ENCODE measurements at places on chromosomes 5 and 9.

- no peak for DNase-seq
Measured at GRCh38 chr5:94751460-94751859, 133.0 kb downstream of the SLF1 start.

- DNase-seq = no peak
Measured at GRCh38 chr9:113636165-113636564, 172.6 kb downstream of the RGS3 start.

DNA sequence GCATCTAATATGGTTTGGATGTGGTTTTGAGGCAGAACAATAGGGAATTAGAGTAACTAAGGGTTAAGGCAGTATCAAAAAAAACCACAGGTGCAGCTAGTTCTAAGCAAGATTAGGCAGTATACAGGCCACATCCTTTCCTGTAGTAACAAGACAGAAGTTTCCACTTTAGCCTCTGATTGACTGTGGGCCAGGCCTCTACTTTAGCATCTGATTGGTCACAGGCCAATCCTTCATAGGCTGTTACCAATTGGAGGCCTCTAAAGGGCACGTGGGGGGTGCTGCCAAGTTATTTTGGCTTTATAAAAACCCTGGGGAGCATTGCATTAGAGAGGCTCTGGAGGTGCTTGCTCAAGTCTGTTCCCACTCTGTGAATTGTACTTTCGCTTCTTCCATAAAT lies 144.1 kb upstream of the ST8SIA4 start:
- no peak for DNase-seq

DNA sequence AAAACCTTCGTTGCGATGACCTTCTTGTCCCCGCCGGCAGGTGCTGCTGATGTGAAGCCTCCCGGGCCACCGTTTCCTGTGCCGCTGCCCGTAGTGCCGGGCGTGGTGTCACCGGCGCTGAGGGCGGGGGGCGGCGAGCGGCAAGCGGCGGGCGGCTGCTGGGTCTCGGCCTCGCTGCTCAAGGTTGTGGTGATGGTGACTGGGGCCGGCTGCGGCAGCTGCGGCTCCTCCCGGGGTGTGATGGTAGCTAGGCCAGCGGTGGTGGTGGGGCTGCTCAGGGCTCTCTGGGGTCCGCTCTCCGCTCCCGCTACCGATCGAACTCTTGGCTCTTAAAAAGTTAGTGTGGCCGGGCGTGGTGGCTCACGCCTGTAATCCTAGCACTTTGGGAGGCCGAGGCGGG lies 36.0 kb upstream of the PTPN3 start:
- no peak for DNase-seq

DNA sequence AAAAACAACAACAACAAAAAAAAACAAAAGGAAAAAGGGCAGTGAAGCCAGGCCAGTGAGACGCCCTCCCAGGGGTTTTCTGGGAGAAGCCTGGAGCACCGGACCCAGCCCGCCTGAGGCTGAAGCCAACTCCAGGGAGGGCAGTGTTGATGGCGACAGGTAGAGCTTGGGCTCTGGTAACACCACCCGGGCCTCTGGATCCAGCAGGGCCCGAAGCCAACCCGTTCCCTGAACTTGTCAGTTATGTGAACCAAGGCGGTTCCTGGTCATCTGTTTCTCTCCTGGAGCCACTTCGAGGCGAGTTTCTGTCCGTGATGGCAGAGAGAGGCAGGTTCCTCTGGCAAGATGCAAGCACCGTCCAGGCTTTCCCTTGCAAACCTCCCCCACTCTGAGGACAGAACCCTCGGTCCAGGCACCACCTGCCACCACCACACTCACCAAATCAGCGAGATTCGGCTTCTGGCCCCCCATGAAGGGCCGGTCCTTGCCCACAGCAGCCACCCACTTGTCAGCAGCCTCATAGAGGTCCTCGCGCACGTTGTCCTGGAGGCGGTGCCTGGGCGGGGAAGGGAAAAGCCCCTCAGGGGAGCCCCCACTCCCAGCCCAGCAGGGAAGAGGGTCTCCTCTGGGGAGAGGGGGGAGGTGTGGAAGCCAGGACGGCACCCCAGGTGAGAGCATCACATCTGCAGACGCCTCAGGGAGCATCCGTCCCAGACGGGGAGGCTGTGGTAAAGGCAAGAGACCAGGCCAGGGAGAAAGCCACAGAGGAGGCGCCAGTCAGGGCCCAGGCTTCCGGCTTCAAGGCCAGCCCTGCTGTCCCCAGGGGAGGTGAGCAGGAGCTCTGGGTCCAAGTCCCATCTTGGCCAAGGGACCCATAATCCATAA lies 5.4 kb downstream of the PTGES2 start:
- no peak for DNase-seq

DNA sequence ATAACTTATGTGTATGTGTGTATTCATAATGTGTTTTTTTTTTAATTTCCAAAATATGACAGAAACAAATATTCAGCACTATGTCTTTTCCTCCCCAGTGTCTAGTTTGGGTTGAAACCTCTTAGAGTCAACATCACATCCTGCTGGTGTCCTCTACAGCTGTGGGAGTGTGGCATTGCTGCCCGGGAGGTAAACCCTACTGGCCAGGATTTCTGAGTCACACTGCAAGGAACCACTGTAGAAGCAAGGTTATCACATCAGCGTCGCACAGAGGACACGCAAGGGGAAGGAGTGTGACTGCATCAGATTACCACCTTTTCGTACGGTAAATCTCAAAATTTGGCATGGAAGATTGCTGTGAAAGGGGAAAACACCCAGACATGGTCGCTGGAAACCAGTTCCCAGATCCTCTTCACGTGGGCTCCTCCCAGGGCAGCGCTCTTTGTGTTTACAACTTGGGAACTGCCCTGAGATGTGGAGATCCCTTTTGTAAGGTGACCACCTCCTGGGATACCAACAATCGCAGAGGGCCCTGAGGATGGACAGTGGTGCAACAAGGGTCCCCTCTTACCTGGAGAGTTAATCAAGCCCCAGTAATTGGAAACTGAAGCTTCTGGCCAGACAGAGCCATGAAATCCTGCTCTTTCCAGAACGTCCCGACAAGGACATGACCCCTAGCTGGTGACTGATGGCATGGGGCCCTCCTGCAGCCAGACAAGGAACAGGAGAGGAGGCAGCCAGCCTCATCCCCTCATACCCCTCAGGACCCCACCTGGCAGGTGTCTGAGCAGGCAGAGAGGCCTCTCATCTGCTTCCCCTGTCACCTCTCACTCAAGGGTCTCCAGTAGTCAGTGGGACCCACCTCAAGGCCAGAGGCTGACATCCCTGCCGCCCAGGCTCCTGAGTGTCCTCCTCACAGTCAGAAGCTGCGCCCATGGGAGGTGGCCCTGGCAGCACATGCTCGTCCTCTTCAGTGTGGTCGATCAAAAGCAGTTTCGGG lies 194.7 kb downstream of the MED10 start:
- no peak for DNase-seq

GRCh38 chr5:124527220-124527991 lies 219.0 kb downstream of the ZNF608 start:
- no peak for DNase-seq

DNA sequence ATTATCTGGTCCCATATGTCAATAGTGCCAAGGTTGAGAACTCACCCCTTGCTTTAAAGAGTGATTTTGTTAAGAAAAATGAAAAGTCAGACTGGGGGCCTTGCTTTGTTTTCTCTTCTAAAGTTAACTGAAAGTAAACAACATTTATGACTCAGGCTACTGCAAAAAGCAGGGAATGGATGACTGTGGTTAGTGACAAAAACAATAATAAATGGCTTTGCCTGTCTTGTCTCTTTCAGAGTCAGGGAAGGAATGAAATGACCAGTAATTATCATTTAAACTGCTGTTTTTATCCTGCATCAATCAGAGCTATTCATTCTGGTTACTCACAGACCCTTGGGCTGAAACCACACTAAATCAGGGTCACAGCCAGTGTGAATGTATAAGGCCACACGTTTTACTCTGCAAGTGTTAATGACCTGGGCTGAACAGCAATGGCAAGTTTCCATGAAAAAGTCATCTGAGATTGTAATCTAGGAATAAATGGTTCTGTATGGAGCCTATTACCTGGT lies 112.2 kb downstream of the ZNF608 start:
- DNase-seq = no peak

DNA sequence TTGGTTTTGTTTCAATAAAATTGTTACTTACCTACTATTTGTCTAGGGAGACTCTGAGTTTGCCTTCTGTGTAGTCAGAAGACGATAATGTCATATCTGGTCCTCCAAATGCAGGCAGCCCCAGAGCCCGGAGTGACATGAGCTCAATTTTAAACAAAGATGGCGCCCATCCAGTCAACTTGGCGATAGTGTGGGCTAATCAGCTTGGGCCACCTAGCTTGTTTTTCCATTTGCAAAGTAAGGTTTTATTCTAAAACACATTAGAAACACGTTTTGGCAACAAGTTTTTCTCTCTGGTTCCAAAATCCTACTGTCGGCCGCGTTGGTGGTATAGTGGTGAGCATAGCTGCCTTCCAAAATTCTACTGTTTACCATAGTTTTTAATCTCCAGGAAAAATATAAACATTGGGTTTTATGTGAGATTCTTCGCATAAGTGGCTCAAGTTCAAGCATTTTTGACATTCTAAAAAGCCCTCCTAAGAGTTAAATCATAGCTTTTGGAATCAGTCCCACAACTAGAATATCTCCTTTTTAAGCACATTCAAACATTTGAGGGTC lies 13.2 kb downstream of the TSC1 start:
- DNase-seq = no peak

DNA sequence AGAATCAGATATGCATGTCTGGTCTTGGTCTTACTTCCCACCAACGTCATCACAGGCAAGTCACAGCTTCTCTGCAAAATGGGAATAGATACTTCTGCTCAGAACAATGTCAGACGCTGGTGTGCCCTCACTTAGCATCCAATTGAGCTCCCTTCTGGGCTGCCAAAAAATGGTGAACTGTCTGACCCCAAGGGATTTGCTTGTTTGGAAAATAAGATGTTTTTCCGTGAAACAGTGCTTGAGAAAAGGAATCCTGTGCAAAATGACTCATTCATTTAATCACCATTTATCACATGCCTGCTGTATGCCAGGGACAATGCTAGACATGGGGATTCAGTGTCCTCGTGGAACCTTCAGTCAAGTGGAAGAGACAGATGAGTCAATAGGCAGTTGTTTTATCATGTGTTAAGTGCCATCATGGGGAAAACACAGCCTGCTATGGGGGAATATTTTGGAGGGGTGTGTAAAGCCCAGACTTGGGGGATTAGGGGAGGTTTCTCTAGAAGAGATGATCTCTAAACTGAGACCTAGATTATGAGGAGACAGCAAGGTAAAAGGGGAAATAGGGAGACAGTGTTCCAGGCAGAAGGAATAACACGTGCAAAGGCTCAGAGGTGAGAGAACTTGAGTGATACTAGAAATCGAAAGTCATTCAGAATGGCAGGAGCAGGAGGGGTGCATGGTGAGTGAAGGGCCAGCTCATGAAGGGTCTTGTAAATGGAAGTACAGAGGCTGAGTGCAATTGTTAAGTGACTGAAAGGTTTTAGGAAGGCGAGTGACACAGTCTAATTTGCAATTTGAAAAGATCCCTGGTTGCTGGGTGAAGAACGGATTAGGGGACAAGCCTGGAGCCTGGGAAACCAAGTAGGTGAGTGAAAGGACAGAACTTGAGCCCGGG lies 3.9 kb downstream of the NIPAL4 start:
- DNase-seq = no peak

DNA sequence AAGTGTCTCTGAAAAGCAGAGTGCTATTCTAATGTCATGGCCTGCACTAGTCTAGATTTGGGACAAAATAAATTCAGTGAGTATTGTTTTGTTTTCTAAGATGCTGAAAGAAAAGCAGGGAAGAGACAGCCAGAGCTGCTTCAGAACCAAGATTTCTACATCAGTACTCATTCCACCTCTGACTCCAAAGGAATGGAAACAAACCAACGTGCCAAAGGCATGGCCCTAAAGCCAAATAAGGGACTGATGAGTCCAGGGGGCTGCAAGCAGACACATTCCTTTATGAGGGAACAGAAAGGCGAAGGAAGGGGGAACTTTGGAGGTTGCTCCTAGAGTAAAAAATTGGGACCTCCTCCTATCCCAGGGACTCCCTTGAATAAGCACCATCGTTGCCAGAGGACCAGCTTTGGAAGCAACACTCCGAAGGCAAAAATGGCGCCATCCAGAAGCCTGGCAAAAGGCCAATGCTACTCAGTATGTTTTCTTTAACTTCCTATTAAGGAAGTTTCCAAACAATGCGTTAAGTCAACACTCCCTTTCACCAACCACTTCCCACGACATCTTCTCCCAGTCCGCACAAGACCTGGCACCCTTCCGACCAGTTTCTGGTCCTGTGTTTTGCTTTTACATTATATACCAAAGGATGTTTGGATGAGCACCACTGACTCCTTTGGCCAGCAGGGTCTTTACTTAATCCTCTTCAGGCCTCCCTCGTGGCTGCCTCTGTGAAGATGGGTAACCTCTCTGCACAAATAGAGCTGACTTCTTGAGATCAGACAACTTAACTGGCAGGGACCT lies 31.6 kb downstream of the ADAM19 start:
- no peak for DNase-seq

DNA sequence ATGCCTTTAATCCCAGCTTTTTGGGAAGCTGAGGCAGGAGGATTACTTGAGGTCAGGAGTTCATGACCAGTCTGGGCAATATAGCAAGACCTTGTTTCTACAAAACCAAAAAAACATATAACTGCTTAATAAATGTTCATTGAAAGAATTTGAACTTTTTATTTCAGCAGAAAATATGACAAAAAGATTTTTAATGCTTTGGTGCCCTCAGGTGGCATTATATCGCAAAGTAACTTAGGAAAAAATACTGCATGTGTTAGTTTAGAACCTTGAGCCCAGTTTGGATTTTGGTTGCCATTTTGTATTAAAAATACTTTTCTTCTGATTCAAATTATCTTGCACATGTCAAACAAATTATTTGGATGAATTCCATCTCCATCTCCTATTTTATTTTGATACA lies 103.2 kb downstream of the GPBP1 start:
- no peak for DNase-seq

DNA sequence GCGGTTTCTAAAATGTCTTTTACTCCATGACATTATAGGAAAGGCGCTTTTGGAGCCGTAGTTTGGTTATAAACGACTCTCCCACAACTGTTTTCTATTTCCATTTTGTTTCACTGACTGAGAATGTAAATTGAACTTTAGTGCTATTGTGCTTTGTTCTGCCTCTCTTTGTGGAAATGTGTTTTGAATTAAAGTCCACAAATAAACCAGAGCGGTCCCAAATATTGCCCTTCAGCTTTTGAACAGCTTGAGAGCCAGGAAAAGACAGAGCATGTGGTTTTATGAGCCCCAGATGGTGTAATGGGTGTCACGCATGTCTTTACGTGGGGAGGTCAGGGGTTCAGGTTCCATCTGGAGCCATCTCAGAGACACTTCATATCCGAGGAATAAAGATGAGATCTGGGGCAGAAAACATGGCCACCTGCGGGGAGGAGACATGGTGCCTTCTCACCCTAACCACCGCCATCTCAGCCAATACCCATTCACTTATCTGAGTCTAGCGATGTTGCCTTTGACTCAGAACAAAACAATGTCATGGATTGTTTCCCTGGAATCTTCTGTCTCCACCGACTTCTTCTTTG lies 42.5 kb upstream of the ROR2 start:
- no peak for DNase-seq
